GM20000 (cell line): ENCODE measurements at places on chromosomes 7 and 10.

GRCh38 chr10:71933651-71934050, 30.5 kb upstream of the CHST3 start:
- DNase-seq, result peak; percentile 43

DNA sequence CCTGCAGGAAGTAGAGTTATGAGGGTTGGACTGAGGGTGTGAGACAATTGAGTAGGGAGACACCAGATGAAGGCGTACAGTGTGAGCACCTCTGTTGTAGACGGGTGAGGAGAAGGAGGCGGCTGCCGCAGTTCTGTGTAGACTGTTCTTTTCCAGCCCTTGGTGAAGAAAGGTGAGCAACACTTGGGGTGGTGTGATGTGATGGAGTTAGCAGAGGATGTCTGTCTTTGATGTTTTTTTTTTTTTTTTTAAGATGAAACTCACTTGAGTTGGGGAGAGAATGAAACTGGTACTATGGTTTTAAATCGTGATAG, 42.8 kb upstream of the RNF216 start:
- no peak for DNase-seq

DNA sequence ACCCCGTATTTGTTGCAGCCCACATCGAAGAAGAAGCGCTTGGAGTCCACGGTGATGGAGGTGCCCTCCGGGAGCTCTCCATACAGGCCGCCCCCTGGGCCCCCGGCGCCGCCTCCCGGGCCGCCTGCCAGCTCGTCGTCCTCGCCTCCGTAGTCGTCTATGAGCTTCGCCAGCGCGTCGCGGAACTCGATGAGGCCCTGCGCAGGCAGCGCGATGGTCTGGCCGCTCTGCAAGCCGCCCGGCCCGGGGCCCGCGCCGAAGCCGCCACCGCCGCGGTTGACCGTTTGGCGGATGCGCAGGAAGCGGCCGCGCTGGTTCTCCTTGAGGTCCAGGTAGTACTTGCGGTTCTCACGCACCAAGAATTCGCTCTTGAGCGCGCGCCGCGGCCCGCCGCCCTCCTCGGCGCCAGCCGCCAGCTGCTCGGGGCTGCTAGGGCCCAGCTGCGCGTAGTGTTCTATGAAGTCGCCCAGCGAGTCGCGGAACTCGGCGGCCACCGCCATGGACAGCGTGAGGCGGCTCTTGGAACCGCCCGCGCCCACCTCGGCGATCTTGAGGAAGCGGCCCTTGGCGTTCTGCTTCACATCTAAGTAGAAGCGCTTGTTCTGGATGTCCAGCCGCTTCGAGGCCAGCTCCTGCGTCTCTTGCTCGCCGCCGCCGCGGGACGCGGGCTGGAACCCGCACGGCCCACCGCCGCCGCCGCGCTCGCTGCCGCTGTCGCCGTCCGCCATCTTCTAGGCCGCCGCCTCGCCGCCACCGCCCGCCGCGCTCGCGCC, 523 bp downstream of the PURB start:
- peak; percentile 57 for DNase-seq

DNA sequence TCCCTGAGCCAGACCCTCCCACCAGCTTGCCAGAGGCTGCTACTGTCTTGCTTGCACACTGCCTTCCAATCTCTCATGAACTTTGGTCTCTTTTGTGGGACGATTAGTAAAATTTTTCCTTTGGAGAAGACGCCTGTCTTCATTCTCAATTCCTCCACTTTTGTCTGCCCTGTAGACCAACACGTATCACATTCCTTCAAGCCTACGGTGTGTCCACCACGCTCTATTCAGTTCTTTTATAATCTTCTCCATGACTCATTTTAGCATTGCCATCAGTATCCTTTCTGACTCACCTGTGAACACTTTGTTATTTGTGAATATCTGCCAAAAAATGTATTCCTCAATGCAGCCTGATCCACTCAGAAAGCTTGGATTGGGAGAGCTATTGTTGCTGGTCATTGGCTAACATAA, 1.4 kb downstream of the GIMAP5 start:
- no peak for DNase-seq

DNA sequence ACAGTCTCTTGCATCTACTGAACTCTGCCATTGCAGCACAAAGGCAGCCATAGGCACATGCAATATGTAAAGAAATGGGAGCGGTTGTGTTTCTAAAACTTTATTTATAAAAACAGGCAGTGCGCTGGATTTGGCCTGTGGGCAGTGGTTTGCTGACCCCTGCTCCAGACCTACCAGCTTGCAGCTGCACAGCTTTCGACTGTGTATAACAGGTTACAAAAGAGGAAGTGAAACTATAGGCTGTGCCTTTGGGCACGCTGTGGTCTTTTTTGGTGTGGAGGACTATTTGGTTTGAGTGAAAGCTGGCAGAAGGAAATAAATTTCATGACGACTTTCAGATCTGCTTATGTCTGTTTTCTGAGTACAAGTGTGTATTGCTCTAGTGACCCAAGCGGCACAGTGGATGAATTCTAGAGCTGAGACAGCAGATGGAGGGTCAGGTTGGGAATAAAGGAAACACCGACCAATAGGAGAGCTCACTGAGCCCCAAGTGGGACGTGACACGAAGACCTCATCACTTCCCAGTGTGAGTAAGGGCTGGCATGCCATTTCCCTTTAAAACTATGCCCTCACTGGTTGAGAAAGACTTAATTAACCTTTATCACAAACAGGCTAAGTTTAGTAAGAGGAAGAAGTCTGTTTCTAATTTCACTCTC, 152.7 kb downstream of the ANK3 start:
- DNase-seq, result peak; percentile 58

DNA sequence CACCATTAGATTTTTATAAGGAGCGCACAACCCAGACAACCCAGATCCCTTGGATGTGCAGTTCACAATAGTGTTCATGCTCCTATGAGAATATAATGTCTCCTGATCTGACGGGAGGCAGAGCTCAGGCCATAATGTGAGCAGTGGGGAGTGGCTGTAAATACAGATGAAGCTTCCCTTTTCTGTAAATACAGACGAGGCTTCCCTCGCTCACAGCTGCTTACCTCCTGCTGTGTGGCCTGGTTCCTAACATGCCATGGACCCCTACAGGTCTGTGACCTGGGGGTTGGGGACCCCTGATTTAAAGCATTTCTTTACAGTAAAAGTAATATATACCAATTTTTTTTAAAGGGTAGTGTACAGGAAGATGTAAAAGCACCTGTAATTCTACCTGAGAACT, 33.2 kb downstream of the HELLS start:
- no peak for DNase-seq

DNA sequence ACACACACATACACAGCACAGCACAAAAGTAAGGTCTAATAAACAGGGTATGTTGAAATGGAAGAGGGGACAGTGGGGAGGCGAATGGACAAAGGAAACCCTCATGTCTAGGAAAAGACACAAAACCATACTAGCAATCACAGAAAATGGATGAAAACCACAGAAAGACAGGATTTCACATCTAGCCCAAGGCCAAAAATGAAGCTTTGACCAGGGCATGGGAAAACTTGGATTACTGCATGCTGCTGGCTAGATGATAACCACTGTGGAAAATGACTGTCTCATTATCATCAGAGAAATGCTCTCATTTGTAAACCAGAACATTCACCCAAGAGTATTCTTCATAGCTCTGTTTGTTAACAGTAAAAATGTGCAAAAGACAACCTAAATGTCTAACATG, 88.2 kb downstream of the SFMBT2 start:
- DNase-seq, result no peak

DNA sequence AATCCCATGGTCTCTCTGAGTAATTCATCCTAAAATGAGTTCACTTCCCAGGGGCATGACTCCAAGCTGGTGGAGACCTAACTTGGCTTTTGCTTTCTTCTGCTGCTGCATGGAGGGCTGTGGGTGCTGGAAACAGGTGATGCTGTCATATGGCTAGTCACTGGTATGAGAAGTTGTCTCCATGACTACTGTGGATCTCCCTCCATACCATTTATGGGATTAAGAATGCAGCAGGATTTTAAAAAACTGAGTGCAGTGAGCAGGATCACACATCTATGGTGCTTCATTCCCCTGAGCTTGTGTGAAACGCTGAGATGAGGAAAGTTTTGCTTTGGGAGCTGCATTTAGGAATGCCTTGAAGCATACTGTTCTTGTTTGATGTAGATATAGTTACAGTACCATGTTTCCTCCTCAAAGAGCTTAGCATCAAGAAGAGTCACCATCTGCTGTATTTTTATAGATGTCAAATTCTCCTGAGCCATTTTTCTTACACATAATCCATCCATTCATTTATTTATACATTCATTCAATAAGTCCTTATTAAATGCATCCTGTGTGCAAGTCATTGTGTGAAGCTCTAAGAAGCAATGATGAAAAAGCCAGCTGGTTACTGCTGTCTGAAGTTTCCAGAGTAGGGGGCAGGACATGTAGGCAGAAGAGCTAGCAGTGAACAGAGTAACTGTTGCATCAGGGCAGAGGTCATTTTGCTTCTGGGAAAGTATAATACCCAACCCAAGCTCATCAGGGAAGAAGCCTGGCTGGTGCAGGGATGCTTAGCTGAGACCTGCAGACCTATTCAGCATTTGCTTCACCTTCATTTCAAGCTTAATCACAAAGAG, 534.8 kb downstream of the AUTS2 start:
- no peak for DNase-seq

- no peak for DNase-seq
Measured at GRCh38 chr10:77381750-77382149, 255.9 kb downstream of the KCNMA1 start.

GRCh38 chr10:117184296-117184695, 13.0 kb upstream of the KCNK18 start:
- no peak for DNase-seq

- DNase-seq, result no peak
Measured at GRCh38 chr7:90337106-90337505, 9.4 kb upstream of the GTPBP10 start.

DNA sequence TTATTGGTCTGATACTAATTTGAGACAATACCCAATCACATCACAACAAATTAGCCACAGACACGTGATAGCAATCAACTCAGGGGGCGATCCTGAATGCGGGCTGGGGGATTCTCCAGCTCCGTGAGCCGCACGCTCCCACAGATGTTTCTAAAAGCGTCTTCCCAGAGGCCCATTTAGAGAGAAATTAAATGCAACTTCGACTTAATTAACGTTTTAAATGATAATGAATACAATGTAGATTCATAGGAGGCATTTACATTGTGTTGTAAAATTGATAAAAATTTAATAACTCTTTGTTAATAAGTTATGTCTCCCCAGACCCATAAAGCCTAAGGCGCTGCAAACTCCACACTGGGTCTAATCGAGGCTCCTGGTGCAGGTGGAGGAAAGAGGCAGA, 642.6 kb downstream of the KCNMA1 start:
- no peak for DNase-seq

DNA sequence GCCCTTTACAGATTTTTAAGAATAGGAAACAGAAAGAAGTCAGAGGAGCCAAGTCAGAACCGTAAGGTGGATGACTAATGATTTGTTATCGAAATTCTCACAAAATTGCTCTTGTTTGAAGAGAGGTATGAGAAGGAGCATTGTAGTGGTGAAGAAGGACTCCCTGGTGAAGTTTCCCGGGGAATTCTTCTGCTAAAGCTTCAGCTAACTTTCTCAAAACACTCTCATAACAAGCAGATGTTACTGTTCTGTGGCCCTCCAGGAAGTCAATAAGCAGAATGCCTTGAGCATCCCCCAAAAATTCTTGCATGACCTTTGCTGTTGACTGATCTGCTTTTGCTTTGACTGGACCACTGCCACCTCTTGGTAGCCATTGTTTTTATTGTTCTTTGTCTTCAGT, 152.9 kb downstream of the HGF start:
- DNase-seq, result no peak

GRCh38 chr10:13816195-13816925, 229.6 kb downstream of the PRPF18 start:
- DNase-seq, result no peak

DNA sequence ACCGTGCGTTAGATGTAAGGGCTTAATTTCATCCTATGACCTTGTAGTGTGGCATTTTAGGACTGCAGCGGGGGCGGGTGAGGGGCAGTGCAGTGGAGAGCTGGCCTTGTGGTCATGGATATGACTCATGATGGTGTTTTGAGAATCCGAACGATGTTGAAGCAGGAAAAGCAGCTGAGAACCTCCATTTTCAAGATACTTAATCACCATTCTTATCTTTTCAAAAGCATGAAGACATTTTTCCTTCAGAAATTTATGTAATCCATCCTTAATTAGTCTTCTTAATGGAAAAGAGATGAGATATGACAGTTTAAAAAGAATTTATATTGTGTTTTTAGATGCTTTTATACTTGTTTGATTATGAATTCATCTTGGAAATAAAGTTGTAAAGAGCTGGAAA, 9.6 kb downstream of the ATP5F1C start:
- no peak for DNase-seq

DNA sequence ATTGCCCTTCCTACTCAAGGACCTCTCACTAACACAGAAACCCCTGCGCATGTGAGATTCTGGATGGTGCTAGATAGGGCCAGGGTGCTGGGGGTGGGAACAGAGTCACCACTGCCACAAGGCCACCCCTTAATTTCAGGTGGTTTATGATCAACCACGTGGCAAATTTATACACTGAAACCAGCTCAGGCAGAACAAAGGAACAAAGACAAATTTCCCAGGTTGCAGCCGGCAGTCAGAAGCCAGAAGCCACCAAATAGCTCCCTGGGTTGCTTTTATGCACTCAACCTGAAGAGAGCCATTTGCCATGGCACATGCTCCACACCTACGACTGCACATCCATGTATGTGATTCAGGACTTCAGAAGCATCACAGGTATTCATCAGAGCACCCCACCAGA, 2.5 kb downstream of the VOPP1 start:
- DNase-seq, result no peak

DNA sequence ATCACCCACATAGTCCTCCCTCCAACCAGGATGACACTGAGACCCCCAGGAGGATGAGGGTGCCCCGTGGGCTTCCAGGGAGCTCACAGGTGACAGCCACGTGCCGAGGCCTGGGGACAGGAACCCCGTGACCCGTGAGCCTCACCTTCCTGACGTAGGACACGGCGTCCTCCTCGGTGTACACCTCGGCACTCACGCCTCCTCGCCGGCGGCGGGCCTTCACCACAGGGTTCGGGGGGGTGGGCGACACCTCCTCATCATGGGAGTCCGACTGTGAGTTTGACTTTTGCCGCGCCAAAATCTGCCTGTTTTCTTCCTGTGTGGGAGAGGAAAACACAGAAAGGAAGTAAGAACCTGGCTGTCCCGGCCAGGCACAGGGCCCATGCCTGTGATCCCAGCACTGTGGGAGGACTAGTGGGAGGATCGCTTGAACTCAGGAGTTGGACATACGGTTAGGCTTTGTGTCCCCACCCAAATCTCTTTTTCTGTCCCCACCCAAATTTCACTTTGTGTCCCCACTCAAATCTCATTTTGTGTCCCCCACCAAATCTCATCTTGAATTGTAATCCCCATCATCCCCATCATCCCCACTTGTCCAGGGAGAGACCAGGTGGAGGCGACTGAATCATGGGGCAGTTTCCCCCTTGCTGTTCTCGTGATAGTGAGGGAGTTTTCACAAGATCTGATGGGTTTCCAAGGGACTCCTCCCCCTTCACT, 45.9 kb upstream of the DNAAF5 start:
- DNase-seq, result no peak

DNA sequence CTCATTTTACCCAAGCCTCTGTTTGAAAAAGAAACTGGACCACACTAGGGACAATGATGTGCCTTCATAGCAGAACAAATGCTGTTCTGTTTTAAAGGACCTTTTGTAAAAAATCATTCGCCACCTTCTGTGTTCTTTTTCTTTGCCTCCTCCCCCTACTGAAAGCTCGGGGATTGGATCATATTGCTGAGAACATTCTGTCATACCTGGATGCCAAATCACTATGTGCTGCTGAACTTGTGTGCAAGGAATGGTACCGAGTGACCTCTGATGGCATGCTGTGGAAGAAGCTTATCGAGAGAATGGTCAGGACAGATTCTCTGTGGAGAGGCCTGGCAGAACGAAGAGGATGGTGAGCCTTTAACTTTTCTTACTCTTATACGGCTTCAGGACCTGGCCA, 62.2 kb downstream of the POLL start:
- DNase-seq, result no peak
